ENCODE measurements at places on chromosomes 1 and 21. TPM values are rescaled to one million over a fixed set of nuclear protein-coding genes. Genes with fewer than 3 reads are reported as not detected.

- no peak for DNase-seq
These were observed 17.1 kb downstream of the SRSF4 start for GRCh38 chr1:29164588-29164987.

DNA sequence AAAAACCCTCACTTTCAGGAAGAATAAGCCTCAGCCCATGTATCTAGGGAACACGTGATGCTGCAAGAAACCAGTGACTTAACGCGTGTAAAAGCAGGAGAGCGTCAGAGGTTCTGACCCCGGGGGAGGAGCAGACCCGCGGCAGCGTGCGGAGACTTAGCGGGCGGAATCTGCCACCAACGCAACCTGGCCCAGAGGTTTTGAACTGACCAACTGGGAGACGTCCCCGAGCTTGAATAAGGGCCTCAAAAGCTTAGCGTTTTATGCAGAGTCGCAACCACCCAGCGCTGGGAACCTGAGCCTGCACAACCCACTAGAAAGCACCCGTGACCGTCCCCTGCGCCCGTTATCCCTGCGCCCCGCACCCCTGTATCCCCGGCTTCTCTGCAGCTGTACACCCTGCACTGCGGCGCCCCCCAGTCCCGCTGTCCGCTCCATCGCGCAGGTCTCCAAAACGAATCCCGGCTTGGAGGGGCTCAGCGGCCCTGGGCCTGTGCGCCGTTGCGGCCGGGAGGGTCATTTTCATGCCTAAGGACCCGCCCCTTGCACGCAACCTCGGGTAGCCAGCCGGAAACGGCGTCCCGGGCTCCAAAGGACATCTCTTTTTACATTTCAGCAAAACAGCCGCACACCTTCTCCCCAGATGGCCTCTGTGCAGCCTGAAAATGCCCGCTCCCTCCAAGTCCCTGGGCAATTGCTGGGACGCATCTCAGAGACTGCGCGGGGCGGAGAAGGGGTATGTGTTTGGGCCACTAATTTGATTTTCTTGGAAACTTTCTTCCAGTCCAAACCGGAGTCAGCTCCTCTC, 29.4 kb upstream of the TRIM17 start:
- DNase-seq: no peak

The ADCY10 gene
- 0.39 TPM for total RNA-seq

The GBP2 gene
- total RNA-seq: 7.3 TPM
